Mucosa of gallbladder (tissue), 1 donor: ENCODE measurements at places on chromosomes 3 and 15. TPM values are rescaled to one million over a fixed set of nuclear protein-coding genes. Genes with fewer than 3 reads are reported as not detected.

GRCh38 chr3:16885593-16886302, 993 bp downstream of the PLCL2 start:
- DNase-seq = no peak

PLSCR1 gene
- 70.3 TPM for total RNA-seq

DNA sequence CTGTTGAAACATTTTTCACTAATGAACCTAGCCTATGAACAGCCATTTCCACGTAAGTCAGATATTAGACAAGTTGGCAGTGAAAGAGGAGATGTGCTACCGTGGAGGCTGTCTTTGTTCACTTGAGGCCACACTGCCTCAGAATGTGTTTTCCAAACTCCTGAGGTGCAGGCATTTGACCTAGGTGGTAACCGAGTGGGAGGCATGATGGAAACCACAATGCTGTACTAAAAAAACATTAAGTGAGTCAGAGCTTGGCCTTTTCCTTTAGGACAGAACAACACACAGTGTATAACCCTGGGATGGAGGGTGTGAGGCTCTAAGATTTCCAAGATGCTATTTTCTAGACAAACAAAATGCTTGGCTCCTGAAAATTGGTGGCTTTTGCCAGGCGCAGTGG, 406.3 kb downstream of the SOX2 start:
- DNase-seq = no peak

- peak; percentile 79 for DNase-seq
These were observed 67.6 kb upstream of the HACD2 start for GRCh38 chr3:123652342-123652984.

DNA sequence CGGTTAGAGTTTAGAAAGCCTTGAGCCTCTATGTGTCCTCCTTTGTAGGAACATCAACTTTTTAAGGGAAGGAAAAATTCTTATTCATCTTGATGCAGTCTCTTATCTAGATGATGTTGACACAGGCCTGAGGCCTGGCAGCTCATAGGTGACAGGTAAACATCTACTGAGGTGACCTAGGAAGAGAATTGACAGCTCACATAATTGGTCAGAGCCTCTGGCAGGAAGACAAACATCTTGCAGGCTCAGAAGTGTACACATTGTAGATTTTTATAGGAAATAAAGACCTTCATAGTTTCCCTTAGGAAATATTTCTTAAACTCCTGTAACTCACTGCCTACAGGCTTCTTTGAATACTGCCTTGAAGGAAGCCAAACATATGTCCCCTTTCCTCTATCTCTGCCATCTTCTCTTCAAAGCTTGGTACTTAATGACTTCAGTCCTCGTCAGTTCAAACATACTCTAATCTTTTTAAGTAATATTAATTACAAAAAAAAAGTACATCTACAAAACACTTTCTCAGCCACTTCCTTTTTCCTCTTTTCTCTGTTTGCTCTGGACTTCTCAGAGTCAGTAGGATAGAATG, 341.3 kb downstream of the TBL1XR1 start:
- DNase-seq = peak; percentile 27

BRPF1 gene
- total RNA-seq = 17.3 TPM

DNA sequence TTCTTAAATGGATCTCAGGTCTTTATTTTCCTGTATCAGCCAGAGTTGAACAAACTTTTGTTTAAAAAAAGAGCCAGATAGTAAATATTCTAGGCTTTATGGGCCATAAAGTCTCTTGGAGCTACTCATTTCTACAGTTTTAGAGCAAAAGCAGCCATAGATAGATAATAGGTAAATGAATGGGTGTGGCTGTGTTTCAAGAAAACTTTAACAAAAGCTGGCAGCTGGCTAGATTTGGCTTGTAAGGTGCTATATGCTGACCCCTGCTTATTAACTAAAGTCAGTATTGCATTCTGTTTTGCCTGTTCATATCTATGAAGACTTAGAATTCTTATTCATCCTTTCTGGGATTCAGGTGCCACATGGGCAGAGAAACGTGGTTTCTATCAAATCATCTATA, 29.0 kb downstream of the MFN1 start:
- no peak for DNase-seq

DNA sequence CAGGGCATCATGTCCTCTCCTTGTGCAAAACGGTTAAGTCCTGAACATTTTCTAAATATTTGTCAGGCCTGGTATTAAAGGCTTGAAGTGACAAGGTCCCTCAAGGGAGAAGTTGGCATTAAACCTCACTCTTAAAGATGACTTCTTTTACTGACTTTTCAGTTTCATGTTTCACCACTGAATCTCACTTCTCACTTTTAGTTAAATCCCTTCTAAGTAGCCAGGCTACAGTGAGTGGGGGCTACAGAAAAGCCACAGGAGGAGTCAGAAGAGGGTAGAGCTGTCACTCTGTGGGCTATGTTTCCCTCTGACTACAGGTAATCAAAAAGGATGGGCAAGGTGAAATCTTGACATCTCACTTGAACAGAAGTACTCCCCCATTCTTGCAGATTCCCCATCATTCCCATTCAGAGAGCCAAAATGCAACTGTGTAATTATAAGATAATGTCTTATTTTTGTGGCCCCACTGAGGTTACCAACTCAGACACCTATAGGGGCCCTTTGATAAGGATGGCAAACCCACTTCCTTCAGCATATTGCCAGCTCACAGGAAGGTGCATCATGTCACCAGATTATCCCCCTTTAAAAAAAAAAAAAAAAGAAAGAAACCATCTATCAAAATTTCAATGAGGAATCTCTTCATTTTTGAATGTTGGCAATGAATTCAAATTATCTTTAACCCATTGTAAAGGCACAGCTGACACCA, 790.1 kb upstream of the CFAP20DC start:
- DNase-seq = no peak

GRCh38 chr3:61882253-61882652, 320.9 kb downstream of the PTPRG start:
- DNase-seq = no peak

DLL4 gene
- total RNA-seq = 7.2 TPM

DNA sequence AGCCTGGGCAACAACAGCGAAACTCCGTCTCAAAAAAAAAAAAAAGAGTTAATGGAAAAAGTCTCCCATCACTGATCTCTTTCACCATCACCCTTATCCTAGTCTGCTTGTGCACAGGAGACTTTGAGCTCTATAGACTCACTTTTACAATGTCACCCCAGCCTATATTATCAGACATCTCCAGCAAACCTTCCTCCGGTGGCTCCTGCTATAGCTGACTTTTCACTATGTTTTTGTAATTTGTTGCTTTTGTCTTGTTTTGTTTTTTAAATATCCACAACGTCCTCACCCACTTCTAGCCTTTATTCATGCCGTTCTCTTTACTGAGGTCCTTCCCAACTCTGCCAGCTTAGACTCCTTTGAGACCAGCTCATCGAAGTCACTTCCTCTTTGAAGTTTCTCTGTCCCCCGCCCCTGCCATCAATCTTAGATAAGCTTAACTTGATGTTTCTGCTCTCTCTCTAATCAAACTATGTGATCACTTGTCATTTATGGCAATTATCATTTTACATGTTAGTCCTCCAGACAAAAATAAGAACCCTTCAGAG, 82.7 kb upstream of the CHD2 start:
- no peak for DNase-seq

CELSR3 gene
- 0.75 TPM for total RNA-seq

KY gene
- 1.6 TPM for total RNA-seq

GRCh38 chr3:193905541-193906396, 230.2 kb upstream of the HES1 start:
- no peak for DNase-seq

NME9 gene
- total RNA-seq = 2.6 TPM

DNA sequence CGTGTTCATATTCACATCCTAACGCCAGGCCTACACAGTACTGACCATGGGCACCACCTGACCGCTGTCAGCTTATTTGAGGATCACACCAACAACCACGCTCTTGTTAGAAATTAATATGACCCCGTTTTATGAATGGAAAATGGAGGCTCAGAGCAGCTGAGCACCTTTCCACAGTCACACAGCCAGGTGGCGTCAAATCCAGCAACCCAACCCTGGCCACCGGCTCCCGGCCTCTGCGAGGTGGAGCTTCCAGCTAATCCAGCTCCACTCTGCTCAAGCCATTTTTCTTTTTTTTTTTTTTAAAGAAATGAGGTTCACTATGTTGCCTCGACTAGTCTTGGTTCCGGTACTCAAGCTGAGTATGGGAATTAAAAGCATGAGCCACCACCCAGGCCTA, 41.3 kb downstream of the RPN1 start:
- no peak for DNase-seq

FETUB gene
- not detected for total RNA-seq
